ENCODE measurements at places on chromosomes 1 and 21.

- no peak overlapping the region for H3K4me3 ChIP-seq
- H3K27ac ChIP-seq, result no peak overlapping the region
- H3K4me1 ChIP-seq, result no peaks in the 10 kb centered on the region
- no peaks in the 10 kb centered on the region for H3K27me3 ChIP-seq
- DNase-seq, result peak; percentile 81
- H3K36me3 ChIP-seq, result no peaks in the 10 kb centered on the region
Observed at GRCh38 chr1:189429610-189430009, 1048.1 kb downstream of the BRINP3 start.

- peaks cover 53% of the 10 kb centered on the region for H3K4me1 ChIP-seq
- H3K27me3 ChIP-seq, result no peaks in the 10 kb centered on the region
- H3K36me3 ChIP-seq, result no peaks in the 10 kb centered on the region
- H3K4me3 ChIP-seq, result no peak overlapping the region
Observed at GRCh38 chr1:54464031-54464476, 57.9 kb upstream of the SSBP3 start.

DNA sequence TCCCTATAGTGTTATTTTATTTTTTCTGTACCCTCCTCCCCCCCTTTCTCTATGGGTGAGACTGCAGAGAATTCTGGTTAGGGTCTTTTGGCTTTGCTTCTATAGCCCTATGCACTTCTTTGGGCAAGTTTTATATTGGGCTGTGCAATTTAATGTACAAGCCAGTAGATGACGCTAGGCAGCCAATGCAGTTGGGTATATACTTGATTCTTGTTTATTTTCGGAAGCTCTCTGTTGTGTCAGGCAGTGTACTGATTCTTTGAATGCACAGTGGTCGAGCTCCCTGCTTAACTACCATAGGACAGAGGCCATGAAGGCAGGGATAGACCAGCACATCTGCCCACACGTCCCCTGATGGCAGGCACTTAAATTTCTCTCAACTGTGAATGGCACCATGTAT, 34.1 kb upstream of the GPR52 start:
- H3K27me3 ChIP-seq, result no peaks in the 10 kb centered on the region
- H3K4me1 ChIP-seq, result no peaks in the 10 kb centered on the region
- H3K36me3 ChIP-seq, result no peaks in the 10 kb centered on the region
- H3K4me3 ChIP-seq, result no peak overlapping the region

DNA sequence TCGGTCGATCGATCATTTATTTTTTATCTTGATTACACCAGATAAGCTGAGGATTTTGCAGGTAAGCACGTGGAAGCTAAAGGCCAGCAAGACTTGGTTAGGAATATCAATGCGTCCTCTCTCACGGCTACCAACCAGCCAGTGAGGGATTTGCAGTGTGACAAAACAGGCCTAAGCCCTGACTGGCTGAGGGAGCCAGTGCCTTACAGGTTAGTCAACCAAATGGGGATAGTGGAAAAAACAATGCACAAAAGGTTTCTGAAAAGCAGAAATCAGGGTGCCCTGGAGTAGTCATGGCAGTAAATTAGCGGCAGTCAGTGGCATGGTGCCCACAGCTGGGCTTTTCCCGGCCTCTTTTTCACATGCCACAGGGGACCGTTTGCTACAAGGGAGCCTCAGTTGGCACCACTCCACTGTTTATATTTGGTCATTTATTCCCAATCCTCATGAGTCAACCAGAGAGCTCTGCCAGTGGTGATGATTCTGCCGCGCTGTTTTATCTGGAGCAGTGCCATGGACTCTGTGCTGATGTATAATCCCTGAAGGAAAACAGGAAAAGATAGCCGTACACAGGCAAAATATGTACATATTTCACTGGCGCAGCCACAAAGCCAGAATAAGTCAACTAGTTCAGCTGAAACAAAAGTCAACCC, 167.6 kb downstream of the RHOU start:
- H3K36me3 ChIP-seq, result no peaks in the 10 kb centered on the region
- H3K27me3 ChIP-seq, result no peaks in the 10 kb centered on the region
- H3K27ac ChIP-seq, result no peak overlapping the region

DNA sequence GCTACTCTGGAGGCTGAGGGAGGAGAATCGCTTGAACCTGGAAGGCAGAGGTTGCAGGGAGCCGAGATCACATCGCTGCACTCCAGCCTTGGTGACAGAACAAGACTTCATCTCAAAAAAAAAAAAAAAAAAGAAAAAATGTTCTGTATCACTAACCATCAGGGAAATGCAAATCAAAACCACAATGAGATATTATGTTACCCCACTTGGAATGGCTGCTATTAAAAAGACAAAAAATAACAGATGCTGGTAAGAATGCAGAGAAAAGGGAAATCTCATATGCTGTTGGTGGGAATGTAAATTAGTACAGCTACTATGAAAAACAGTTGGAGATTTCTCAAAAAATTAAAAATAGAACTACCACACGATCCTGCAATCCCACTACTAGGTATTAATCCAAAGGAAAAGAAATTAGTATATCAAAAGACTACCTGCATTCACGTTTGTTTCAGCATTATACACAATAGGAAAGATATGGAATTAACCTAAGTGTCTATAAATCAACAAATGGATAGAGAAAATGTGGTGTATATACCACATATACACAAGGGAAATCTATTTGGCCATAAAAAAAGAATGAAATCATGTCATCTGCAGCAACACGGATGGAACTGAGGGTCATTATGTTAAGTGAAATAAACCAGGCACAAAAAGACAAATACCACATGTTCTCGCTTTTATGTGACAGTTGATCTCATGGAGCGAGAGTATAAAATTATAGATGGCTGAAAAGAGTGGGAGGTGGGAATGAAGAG, 62.6 kb downstream of the ABL2 start:
- H3K4me1 ChIP-seq, result peaks cover 21% of the 10 kb centered on the region
- H3K36me3 ChIP-seq, result no peaks in the 10 kb centered on the region
- no peak overlapping the region for H3K4me3 ChIP-seq
- no peak overlapping the region for H3K27ac ChIP-seq
- no peaks in the 10 kb centered on the region for H3K27me3 ChIP-seq

DNA sequence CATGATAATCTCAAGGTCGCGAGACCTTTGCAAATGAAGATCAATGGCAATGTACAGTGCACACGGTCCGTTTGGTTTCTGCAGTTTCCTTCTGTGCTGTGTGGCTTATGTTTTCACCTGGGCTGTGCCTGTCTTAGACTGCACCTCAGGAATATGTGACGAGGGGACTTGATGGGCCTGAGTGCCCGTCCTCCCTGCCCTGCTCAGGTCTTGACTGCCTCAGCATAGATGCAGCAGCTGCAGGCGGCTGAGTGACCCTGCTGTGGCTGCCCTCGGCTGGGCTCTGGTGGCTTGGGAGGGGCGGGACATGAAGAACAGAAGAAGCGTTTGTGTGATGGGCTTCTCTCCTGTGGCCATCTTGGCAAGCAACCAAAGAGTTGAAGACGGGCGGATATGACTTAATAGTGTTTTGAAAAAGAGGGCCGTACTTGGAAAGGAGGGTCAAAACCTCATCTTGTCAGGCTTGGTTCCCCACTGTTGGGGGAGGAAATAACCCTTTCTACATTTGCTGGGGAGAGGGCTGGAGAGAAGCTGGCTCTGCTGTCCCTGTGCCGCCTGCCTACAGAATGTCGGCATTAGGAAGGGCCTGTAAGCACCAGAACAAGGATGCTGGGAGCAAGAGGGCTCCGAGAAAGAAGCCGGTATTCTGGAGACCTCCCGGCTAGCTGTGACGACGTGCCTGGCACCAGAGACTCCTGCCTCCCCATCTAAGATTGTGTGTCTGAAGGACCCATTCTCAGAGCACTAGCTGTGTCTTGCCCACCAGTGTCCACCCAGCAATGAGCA, 7.1 kb downstream of the MYBPHL start:
- peaks cover under 1% of the 10 kb centered on the region for H3K27me3 ChIP-seq
- no peak overlapping the region for H3K27ac ChIP-seq
- no peak for DNase-seq
- H3K4me1 ChIP-seq, result no peaks in the 10 kb centered on the region
- H3K36me3 ChIP-seq, result no peaks in the 10 kb centered on the region

- no peaks in the 10 kb centered on the region for H3K36me3 ChIP-seq
- H3K27me3 ChIP-seq, result peaks cover 76% of the 10 kb centered on the region
- H3K4me1 ChIP-seq, result no peaks in the 10 kb centered on the region
Observed at GRCh38 chr1:2466958-2467554, 9.0 kb upstream of the PLCH2 start.

DNA sequence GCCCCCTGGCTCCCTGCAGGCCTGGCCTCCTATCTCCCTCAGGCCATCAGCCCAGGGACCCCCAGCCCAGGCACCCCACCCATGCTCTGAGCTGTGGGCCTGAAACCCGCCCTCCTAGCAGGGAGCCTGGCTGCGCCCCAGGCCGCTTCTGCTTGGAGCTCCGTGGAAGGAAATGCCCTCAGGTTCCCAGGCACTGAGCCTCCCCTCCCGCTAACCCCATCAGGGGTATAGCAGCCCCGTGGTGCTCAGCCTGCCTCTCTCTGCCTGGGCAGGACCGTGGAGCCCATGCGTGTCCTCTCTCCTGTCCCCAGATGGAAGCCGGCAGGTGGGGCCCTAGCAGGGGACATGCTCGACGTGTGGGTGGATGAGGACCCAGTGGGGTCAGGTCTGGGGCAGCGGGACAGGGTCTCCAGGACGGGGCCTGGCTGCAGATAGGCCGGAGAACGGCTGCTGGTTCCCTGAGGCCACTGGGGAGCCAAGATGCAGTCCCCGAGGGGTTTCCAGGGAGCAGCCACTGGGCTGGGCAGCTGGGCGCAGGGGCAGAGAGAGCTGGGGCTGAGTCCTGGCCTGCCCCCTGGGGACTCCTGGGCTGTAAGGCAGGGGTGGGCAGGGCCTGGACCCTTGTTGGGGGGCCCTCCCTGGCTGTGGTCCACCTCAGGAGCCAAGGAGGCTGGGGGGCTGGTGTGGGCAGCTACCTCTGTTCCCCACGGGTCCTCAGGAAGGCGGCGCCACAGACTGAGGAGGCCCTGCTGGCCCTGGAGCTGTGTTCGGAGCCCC, 75.5 kb downstream of the MORN1 start:
- no peak for DNase-seq
- no peaks in the 10 kb centered on the region for H3K27me3 ChIP-seq
- H3K4me3 ChIP-seq, result peak overlapping the region; percentile 33
- H3K27ac ChIP-seq, result peak overlapping the region; percentile 96
- no peaks in the 10 kb centered on the region for H3K36me3 ChIP-seq

GRCh38 chr1:30037251-30038118, 685.9 kb downstream of the MATN1 start:
- no peak for DNase-seq
- H3K27me3 ChIP-seq, result no peaks in the 10 kb centered on the region
- no peak overlapping the region for H3K4me3 ChIP-seq
- H3K36me3 ChIP-seq, result no peaks in the 10 kb centered on the region

DNA sequence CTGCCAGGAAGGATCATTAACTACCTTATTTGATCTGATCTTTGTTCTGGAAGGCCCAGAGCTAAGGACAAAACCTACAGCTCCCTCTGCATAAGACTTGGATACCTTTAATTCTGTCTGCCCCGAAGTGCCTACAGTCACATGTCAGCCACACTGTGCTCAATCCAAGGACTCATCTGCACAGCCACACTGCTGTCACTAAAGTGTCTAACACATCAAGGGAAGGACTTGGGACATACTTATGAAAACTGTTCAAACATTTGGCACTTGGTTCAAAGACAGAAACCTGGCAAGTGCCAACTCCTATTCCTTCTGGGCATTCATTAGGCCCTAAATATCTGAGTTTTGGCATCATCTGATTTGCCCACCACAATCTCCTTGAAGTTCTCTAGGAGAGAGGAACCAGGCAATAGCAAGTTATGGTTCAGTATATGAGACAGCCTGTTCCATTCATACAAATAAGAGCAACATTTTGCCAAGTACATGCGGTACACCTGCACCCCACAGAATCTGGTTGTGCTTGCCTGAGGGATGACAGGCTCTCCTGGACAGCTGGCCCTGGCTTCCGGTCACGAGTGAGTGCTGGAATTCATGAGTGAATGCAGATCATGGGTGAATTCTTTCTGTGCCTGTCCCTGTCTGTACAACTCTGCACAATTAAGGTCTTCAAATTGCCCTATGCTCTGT, 105.9 kb downstream of the KCNK1 start:
- DNase-seq, result no peak
- H3K4me3 ChIP-seq, result no peak overlapping the region
- no peaks in the 10 kb centered on the region for H3K4me1 ChIP-seq
- no peak overlapping the region for H3K27ac ChIP-seq
- H3K36me3 ChIP-seq, result no peaks in the 10 kb centered on the region
- H3K27me3 ChIP-seq, result no peaks in the 10 kb centered on the region

GRCh38 chr1:58791106-58791505, 7.3 kb upstream of the JUN start:
- H3K4me1 ChIP-seq, result no peaks in the 10 kb centered on the region
- peaks cover 33% of the 10 kb centered on the region for H3K27me3 ChIP-seq
- no peak overlapping the region for H3K4me3 ChIP-seq
- no peak overlapping the region for H3K27ac ChIP-seq
- no peaks in the 10 kb centered on the region for H3K36me3 ChIP-seq

GRCh38 chr1:116316373-116316772, 56.7 kb upstream of the ATP1A1 start:
- peaks cover 12% of the 10 kb centered on the region for H3K4me1 ChIP-seq
- H3K36me3 ChIP-seq, result no peaks in the 10 kb centered on the region
- H3K4me3 ChIP-seq, result no peak overlapping the region

DNA sequence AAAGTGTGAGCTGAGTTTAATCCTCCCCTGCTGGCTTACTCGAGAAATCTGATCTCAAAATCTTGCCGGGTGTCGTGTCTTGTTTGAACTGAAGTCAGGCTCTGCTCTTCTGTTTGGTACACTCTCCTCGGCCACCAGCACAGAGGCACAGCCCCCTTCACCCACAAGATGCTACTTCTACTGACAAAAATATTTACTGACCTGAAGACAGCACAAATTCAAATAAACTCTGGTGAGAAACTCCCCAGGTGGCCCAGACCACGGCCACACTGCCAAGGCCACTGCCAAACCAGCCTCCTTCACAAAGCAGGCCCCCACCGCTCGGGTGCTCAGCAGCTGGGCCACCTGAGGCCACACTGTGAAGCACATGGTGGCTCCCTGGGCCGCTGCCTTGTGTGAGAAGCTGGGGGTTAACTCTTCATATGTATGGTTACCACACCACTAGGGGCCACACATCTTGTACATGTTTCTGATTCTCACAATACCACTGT, 80.6 kb downstream of the TGFBR3 start:
- H3K36me3 ChIP-seq, result no peaks in the 10 kb centered on the region
- H3K4me3 ChIP-seq, result no peak overlapping the region
- no peaks in the 10 kb centered on the region for H3K27me3 ChIP-seq
- peaks cover 42% of the 10 kb centered on the region for H3K4me1 ChIP-seq
- DNase-seq, result no peak

DNA sequence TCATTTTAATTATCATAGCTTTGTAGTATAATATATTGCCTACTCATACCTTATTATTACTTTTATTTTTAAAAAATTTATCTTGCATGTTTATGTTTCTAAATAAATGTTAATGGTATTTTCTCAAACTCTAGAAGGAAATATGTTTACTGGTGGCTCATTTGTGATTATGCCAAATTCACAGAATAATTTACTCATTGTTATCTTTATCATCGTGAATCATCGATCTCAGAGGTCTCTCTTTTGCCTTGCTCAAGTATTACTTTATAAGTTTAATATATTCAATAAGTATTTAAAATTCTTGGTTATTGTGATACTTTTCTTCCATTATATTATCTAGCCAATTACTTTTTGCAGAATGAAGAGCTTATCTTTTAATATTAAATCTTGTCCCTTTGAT, 836.7 kb upstream of the ADAMTS5 start:
- H3K27me3 ChIP-seq, result peaks cover 4% of the 10 kb centered on the region
- no peak for DNase-seq
- no peaks in the 10 kb centered on the region for H3K4me1 ChIP-seq
- no peak overlapping the region for H3K4me3 ChIP-seq
